ENCODE measurements at places on chromosomes 3 and 15.

GRCh38 chr3:127803619-127804018, 18.7 kb downstream of the MGLL start:
- peak; percentile 67 for DNase-seq

- no peak for DNase-seq
These were observed 568 bp downstream of the CDHR4 start for GRCh38 chr3:49799105-49799504.

- peak; percentile 45 for DNase-seq
These were observed 132.2 kb downstream of the GREM1 start for GRCh38 chr15:32849769-32850668.

DNA sequence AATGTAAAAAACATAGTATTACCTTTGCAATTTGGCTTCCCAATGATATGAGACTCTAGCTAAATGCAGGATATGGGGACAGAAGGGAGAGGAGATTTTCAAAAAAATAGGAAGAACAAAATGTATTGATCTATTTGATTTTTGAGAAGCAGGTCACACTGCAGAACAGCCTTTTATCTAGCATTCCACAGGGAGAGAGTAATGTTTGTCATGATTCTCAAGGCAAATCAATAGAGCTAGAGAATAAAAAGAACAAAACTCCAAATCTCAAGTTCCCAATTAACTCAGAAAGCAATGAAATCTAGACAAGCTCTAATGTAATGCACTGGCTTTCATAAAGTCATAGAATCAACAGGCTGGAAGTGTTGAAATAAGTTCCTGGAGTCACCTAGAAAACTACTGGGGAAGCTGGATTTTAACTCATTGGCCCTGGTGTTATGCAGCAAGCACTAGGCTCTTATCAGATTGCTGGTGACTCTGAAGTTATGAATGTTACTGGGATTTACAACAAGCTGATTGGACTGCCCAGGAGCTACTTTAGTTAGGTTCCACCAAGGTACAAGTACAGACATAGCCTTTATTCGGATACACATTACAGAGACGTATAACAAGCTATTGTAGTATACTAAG, 442.8 kb downstream of the FGF12 start:
- no peak for DNase-seq

- no peak for DNase-seq
These were observed 56.7 kb downstream of the MYO1E start for GRCh38 chr15:59315914-59316451.

DNA sequence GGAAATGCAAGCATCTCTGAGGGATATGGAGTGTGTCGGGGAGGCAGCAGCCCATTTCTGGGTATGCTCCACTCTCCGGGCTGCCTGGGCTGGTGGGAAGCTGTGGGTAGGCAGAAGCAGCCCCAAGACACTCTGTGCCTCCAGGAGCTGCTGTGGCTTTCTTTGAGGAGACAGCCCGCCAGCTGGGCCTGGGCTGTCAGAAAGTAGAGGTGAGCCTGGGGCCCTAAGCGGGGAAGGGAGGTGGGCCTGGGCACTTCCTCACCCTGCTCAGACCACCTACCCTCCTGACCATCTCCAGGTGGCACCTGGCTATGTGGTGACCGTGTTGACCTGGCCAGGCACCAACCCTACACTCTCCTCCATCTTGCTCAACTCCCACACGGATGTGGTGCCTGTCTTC, 1.7 kb downstream of the ACY1 start:
- no peak for DNase-seq

GRCh38 chr15:85792912-85793590, 1.7 kb downstream of the KLHL25 start:
- no peak for DNase-seq

GRCh38 chr3:136177876-136178275, 18.3 kb downstream of the MSL2 start:
- DNase-seq, result no peak

DNA sequence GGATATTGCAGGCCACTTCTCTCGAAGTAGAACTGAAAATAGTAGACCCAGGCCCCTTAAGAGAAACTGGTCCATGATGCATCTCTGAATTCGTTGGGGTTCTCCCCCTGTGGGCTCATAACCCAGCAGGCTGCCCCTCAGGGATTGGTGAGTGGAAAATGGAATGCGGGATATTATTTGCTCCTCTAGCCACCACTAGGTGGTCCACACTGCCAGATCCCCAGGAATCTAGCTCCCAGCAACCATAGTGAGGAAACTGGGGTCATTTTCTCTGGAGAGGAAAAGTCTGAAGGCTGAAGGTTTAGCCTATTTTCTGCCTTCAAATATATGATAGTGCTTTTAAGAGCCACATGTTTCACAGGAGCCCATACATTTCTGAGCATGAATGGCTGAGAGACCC, 6.7 kb downstream of the CX3CR1 start:
- DNase-seq, result no peak

GRCh38 chr3:112061152-112061551, 25.0 kb upstream of the C3orf52 start:
- DNase-seq, result no peak

DNA sequence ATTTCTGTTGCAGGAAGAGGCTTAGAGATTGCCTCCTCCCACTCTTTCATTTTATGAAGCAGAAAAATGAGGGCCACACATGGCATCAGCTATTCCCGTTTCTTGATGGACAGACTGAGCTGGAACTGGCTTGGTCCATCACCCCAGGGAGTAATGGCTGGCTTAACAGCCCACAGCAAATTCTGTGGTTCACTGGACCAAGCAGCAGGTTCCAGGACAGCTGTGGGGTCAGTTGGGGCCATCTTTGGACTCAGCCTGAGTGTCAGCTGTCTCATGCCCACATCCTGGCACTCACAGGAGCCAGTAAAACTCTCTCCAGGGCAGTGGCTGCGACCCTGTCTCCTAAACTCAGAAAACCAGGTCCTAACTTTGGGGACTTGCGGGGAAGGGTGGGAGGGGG, 36.5 kb downstream of the ZDHHC19 start:
- DNase-seq, result no peak

DNA sequence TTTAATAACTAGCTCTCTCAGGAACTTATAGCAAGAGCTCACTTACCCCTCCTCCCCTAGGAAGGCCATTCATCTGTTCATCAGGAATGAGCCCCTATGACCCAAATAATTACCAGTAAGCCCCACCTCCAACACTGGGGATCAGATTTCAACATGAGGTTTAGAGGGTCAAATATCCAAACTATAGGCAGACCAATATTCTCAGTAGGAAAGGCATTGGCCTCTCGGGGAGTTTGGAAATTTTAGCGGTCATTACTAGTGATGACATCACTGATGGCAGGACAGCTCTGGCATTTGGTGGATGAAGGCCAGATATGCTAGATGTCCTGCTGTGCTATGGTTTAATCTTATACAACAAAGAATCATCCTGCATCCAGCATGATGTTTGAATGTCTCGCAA, 15.2 kb upstream of the CD47 start:
- DNase-seq, result no peak

GRCh38 chr15:63176302-63176701, 13.1 kb upstream of the RAB8B start:
- DNase-seq, result no peak

GRCh38 chr3:127491323-127491722, 99.2 kb downstream of the TPRA1 start:
- no peak for DNase-seq
